ENCODE measurements at places on chromosomes 11 and 22. TPM values are rescaled to one million over a fixed set of nuclear protein-coding genes. Genes with fewer than 3 reads are reported as not detected.

NELL1 gene
- not detected for polyA plus RNA-seq

TTC28 gene
- 0.61 TPM for polyA plus RNA-seq

- no peak for DNase-seq
Measured at GRCh38 chr11:128731041-128731663, 37.3 kb downstream of the FLI1 start.

- DNase-seq: no peak
Measured at GRCh38 chr11:1966531-1966930, 19.4 kb downstream of the MRPL23 start.

DNA sequence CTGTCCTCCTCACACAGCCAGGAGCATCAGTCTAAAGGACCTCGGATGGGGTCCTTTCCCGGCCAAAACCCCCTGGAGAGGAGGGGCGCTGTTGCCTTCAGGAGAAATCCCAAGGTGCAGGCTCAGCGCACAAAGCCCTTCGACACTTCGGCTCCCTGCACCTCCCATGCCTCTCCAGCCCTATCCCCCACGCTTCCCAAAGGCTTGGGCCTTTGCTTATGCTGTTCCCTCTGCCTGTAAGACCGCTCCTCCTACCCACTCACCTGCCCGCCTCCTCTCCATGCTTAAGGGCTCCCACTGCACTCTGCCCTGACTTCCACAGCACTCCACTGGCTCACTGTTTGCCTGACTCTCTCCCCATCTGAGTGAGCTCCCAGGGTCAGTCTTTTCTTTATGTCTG is 13.5 kb downstream of the SLC15A3 start:
- no peak for DNase-seq

GRCh38 chr11:47715082-47715669 is at the start of gene AGBL2:
Gene AGBL2 (minus strand): TSS chr11:47715369. CDS start chr11:47714650, 719 bp downstream.
- peak; percentile 56 for DNase-seq

GRCh38 chr11:72998676-72999075 is 143.4 kb downstream of the FCHSD2 start:
- DNase-seq: no peak

- DNase-seq: no peak
Measured at GRCh38 chr22:22178992-22179391, 65.6 kb upstream of the VPREB1 start.

- DNase-seq: no peak
Measured at GRCh38 chr11:79071190-79071589, 369.6 kb downstream of the TENM4 start.

DNA sequence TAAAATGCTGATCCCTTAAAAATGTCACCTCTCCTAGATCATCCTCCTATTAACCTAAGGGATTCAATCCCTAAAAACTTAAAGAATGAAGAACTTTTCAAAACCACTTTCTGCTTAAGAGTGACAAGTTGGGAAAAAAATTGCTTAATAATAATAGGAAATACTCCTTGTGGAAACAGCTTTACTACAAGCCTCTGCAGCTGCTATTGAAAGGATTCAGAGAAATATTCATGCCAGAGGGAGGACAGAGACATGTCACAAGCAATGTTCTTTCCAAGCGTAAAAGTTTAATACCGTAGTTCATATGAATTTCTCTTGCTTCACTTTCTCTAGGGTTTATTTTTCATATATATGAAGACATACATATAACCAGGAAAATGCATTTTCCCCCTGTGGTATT is 98.2 kb downstream of the ARHGAP20 start:
- no peak for DNase-seq

All from mammary epithelial cell (primary cell).